ENCODE measurements at places on chromosomes 1 and 21.

- DNase-seq, result no peak
Observed at GRCh38 chr1:240478536-240478935, 133.4 kb downstream of the GREM2 start.

- peak; percentile 38 for DNase-seq
Observed at GRCh38 chr1:31413405-31414001, 490 bp downstream of the SERINC2 start.

DNA sequence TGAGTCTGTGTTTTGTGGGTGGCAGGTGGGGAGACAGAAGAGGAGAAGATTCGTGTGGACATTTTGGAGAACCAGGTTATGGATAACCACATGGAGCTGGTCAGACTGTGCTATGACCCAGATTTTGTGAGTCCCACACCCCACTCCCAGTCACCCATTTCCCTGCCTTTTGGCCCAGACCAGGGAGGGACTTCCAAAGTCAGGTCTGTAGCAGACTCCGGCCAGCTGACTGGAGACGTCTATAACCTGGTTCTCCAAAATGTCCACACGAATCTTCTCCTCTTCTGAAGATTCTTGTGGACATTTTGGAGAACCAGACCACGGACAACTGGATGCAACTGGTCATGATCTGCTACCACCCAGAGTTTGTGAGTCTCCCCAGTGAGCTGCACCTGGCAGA, 1.6 kb downstream of the GSTM5 start:
- DNase-seq, result no peak

DNA sequence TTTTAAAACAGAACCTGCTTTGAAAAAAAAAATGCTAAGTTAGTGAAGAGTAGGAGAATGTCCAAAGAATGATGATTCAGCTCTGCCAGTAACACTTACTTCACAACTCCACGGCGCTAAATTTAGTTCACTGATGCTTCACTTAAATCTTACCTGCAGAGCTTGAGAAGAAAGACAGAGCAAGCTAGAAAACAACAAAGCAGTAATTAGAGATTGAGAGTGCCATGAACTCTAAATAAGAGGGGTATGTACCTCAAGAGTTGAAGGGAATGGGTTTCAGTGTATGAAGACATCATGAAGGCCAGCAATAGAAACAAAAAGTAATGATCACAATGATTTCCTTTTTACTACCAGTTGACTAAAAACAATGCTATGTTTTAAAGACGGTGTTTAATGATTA, 32.8 kb downstream of the EPRS1 start:
- no peak for DNase-seq

DNA sequence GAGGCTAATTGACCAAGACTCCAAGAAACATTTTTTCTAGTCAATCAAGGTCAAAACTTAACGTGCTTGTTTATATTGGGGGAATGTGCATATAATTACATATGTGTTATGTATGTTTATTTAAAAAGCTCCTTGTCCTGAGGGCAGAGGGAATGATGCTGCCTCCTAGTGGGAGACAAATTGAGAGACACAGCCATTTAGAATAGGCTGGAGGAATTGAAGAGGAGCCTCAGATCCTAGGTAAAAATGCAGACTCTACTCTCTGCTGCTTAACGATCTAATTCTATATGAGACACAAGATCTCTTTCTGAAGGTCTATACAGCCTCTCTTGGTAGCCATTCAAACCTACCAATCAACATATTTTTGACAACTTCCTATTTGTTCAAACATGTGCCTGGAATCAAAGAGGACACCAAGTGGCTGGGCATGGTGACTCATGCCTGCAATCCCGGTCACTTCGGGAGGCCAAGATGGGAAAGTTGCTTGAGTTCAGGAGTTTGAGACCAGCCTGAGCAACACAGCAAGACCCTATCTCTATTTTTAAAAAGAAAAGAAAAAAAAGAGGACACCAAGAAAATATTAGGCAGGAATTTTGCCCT, 136.6 kb upstream of the ZNF648 start:
- no peak for DNase-seq

DNA sequence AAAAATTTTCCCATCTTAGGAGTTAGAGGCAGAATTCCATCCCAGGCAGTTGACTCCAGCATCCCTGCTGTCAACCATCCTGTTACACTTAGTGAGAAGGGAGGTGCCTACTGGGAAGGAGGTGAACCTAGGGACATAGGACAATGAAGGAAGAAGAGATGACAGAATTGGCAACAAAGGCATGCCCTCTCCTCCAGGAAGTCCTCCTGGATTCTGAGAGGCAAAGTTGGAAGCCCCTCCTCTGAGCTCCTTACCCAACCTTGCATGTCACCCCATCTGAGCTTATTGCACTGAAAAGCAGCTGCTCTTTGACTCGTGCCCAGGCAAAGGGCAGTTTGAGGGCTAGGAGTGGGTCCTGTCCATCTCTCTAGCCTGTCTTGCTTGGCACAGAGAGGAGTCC, 66.9 kb downstream of the PAX7 start:
- DNase-seq, result no peak

DNA sequence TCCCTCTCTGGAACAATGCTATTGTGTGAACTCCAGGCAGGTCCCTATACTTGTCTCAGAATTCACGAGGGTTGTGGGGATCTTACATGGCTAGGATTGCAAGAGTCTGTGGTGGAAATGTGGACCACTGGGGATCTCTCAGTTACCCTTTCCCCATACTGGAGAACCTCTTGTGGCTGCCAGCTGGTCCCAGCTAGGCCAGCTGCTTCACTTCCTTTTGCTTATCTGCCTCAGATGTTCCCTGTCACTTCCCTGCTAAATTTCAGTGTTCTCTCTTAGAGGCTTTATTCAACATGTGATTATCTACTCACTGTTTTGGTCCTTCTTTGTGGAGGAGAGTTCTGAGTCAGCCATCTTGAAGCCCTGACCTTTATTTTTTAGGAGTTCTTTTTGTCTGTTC, 75.9 kb upstream of the SAMD13 start:
- DNase-seq, result no peak

DNA sequence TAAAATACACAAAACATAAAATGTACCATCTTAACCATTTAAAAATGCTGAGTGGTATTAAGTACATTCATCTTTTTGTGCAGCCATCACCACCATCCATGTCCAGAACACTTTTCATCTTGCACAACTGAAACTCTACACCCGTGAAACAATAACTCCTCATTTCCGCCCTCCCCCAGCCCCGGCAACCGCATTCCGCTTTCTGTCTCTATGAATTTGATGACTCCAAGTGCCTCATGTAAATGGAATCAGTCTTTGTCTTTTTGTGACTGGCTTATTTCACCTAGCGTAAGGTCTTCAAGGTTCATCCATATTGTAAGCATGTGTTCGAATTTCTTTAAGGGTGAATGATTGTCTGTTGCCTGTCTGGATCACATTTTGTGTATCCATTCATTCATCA, 37.2 kb downstream of the SCCPDH start:
- DNase-seq, result no peak

DNA sequence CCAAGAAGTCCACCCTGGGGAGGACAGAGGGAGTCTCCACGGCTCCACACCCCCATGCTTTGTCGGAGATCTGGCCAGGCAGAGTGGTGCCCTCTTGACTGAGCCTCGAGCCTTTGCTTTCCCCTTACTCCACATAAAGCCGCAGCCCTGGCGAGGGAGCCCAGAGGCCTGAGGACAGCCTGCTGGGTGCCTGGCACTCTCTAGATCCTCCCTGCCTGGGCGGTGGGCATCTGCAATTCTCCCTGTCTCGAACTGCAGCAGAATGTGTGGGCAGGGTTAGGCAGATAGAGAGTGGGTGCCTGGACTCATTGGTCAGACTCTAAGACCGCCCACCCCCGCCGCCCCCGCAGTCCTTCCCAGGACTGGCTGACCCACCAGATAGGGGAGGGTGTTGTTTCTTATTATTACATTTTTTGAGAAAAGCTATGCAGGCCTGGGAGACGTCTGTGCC, 13.9 kb downstream of the EPHX1 start:
- peak; percentile 44 for DNase-seq

GRCh38 chr1:69513601-69514000, 54.1 kb upstream of the LRRC7 start:
- DNase-seq, result no peak

DNA sequence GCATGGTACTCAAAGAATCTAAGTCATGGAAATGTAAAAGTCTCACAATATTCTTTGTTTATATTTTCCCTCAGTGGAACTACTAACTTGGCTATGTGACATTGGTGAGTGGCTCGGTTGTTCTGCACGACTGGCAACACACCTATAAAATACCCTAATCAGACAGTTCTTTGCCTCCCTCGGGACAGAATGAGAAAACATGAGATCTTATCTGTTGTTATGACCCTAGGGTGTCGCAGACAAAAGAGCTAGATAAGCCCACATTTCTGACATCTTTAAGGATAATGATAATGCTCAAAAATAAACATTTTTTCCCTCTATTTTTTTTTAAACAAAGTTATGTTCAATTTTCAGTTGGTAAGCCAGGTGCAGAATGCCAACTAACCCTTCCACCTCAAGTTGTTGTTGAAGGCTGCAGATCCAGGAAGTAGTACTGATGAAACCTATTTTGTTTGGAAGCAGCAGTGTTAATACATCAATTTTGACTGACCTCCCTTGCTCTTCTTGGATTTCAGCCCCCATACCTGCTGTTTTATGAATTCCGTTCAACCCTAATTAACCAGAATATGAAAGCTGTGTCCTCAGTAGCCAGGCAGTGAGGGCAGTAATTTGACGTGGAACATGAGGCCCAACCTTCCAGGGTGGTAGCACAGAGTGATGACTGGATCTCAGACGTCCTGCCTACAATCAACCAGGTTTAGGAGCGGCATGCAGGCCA, 108.7 kb upstream of the DUSP10 start:
- no peak for DNase-seq

DNA sequence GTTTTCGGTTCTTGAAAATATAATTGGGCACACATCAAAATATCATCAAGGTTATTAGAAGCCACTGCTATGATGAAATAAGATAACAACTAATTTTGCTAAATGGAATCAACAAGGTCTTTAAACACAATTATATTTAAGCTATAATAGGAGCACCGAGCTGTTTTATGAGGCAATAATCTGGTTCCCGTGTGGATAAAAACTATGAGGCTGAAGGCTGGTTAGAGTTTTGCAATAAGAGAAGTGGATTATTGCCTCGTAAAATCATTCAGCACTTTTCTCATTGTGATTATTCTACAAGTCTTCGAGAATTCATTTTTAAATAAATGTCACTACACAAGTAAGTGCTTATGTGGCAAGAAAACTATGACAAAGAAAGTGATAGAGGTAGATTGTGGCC, 975.7 kb upstream of the ADGRL2 start:
- DNase-seq, result no peak

GRCh38 chr21:24844671-24845070, 762.6 kb downstream of the MRPL39 start:
- DNase-seq, result no peak

DNA sequence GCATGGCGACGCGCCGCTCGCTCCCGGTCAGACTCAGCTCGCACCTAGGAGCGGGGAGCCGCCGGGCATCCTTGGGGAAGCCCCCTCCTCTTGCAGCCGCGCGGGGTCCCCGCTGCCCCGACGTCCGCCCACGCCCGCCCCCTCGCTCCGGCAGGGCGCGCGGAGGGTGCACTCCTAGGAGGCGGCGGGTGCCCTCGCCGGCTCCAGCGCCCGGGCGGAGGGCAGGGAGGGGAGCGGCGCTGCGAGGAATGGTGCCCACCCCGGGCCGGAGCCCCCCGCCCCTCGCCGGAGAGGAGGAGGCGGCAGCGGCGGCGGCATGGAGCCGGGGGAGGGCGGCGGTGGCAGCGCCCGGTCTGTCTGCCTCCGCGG, 488 bp downstream of the FAM78B start:
- no peak for DNase-seq

GRCh38 chr1:194889310-194889709, 1702.9 kb upstream of the B3GALT2 start:
- no peak for DNase-seq

- no peak for DNase-seq
Observed at GRCh38 chr1:208008534-208008933, 97.6 kb upstream of the CD34 start.

- DNase-seq, result no peak
Observed at GRCh38 chr1:69258842-69259241, 308.9 kb upstream of the LRRC7 start.

DNA sequence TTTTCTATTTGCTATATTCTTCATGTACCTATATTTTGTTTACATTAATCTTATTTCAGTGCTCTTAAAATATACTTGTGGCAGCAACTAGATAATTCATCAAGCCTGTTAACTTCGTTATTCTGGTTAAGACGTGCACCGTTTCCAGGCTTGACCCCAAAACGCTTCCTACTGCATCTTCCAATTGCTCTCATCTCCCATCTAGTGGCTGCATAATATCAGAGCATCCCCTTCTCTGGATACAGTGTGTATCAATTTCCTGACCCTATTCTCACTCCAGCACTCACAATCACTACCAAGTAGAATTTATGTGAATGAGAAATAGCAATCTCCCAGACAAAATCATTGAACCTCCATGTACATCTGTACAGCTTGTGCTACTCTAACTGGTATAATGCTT, 1280.3 kb upstream of the B3GALT2 start:
- DNase-seq, result no peak

DNA sequence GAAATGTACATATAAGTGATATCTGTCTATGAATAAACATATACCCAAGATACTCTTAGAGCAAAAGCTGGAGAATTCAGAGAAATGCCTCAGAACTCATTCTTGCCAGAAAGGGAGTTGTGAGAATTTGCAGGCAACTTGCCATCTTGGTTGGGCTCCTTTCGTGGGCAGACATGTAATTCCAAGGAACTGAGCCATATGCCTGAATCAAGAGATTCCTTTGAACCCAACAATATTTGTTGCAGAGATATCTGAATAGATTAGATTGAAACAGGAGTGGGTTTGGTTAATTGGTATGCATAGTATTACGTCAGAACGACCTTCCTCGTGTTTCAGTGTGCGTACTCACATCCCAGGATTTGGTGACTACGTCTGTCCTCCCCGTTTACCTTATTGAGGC, 67.0 kb downstream of the TGFB2 start:
- no peak for DNase-seq

- peak; percentile 35 for DNase-seq
Observed at GRCh38 chr21:26140164-26140579, 30.4 kb downstream of the APP start.

DNA sequence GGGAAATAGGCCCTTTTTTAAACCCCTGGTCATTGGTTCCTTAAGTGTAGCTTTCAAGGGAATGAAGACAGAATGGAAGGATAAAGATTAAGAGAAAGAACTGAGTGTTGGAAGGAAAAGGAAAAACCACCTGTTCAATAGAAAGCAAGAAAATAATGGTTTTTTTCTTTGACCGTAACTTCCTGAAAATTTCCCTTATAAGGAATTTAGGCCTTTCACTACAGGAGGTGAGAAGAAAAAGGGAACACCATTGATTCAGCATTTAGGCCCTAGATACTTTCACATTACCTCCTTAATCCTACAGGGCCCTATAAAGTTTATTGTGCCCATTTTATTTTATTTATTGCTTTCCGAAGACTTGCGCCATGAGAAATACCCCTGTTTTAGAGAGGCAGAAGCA, 18.9 kb downstream of the KPNA6 start:
- DNase-seq, result no peak

GRCh38 chr1:241695246-241696171, 43.4 kb downstream of the WDR64 start:
- DNase-seq, result no peak

GRCh38 chr1:76891931-76892622, 24.8 kb downstream of the ST6GALNAC5 start:
- DNase-seq, result no peak
